ENCODE measurements at places on chromosomes 4 and X.

DNA sequence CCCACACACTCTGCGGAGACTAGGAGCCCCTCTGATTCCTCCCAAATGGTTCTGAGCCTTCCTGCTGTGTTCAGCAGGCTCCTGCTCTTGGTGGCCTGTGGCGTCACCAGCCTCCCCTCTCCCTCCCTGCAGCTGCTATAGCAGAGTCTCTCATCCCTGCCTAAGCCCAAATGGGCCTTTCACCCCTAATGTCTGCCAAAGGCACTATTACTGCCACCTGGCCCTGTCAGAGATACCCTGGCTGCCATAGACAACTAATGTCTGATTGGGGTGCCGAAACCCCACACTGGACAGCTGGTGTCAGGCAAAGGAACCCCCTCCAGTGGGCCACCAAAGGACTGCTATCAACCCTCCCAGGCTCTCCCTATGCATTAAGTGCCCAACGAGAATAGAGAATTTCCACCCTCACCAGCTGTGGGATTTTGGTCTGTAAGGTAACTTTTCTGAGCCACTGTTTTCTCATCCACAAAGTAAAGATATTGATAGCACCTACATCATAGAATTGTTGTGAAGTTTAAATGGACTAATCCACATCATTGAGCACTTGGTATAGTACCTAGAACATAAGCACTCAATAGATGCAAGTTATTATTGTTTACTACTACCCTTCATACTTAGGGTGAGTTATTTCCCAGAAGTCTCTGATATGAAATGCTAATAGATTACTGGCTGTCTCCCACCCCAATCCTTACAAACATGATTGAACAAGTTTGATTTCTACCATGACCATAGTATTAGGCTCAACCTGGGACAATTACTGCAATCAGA, 421.3 kb downstream of the MID1IP1 start:
- DNase-seq, result no peak

GRCh38 chr4:158621729-158622128, 50.0 kb downstream of the C4orf46 start:
- DNase-seq, result no peak

DNA sequence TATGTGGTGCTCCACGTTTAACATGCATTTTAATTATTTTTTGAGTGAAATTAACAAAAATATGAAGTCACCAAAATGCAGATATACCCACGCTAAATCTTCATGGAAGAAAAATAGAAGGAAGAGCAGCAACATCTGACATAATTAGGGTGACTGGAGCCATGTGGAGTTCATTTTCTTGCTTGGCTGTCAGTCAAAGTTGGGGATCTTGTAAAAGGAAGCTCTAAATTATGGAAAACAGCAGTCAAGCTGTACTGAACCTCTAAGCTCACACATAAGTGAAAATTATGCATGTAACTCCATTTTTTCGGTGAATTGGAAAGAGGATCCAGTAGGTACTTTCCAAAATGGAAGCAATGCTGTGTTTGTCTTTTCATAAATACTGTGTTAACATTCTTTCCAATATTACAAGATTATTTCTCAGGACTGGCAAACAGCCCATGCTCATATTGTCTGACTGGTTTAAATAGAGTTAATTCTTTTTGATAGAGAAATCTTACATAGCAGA, 9.7 kb upstream of the PDGFC start:
- no peak for DNase-seq

- no peak for DNase-seq
These were observed 740.1 kb upstream of the PITX2 start for GRCh38 chr4:111362941-111363361.

DNA sequence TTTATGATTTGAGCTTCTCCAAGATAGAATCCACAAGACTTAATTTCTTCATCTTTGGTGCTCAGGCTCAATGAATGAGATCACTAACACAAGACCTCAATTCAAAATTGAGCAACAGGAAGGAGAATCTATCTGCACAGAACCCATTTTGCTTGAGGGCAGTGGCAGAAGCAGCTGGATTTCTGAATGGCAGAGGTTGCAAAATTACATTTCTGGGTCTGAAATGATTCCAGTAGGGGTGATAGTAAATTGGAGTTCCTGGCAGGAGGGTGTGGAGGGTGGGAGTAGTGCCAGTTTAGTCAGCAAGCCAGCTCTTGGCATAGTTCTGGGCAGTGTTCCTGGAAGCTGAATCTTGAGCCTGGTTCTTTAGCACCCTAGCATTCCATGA, 281.1 kb downstream of the SLC7A11 start:
- DNase-seq, result no peak

- no peak for DNase-seq
These were observed 112.9 kb downstream of the MBNL3 start for GRCh38 chrX:132375941-132376340.

Data from NCI-H774 (cell line).